ENCODE measurements at places on chromosomes 7 and 10.

DNA sequence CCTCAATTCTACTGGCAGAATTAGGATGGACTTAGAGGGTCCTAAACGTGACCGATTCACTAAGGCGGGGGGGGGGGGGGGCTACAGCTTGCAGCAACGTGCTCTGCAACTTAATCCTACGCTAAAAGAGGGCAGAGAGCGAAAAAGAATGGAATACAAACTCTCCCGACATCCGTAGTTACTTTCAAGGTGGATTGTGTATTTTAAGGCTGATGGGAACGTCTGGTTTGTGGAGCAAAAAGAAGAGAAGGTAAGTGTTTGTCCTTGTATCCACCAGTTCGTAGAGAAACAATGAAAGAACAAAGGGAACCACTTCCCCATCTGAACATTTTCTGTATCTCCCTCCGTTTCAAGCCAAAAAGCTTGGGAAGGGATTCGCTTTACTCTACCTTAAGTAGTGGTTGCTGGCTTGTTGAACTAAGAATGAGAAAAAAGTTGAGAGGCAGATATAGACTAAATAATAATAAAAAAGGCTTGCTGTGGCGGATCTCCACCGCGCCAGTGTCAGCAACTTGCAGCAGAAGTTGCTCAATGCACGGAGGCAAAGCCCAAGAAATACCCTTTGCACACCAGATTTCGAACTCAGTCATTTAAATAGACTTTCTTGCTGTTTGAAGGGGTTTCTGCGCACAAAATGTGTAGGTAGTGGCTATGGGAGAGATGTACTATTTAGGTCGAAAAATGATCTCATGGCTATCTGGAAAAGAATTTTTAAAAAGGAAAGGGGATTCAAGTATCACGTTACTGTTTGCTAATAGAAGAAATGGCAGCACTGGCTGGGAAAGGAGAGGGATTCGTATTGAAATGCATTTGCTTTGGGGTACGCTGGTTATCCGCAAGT, 736 bp downstream of the SKIDA1 start:
- DNase-seq: no peak

DNA sequence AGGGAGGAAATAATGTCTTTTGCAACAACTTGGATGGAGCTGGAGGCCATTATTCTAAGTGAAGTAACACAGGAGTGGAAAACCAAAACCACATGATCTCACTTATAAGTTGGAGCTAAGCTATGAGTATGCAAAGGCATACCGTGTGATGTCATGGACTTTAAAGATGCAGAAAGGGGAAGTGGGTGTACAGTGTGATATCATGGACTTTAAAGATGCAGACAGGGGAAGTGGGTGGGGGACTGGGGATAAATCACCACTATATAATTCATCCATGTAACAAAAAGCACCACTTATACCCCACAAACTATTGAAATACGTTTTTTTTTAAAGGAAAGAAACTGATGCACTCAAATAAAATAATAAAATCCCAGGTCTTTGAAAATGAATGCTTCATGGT, 29.5 kb downstream of the LYZL2 start:
- DNase-seq: no peak

DNA sequence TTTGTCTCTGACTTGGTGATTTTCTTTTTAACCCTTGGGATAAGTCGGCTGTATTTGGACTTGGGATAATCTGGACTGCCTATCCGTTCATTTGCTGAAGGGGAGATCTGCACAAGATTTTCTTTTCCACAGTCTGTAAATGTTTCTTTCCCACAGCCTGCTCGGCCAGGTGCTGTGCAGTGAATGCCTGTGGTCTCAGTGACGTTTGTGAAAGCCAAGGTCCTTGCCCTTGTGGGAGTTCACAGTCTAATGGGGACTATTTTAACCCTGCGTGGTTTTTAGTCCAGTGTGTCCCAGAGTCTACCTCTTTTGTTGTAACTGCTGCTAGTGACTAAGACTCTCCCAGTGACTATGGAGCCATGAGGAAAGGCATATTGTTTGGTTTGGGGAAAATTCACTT, 8.9 kb downstream of the PNLIP start:
- DNase-seq: no peak

GRCh38 chr7:131488361-131488760, 68.1 kb downstream of the PODXL start:
- no peak for DNase-seq

DNA sequence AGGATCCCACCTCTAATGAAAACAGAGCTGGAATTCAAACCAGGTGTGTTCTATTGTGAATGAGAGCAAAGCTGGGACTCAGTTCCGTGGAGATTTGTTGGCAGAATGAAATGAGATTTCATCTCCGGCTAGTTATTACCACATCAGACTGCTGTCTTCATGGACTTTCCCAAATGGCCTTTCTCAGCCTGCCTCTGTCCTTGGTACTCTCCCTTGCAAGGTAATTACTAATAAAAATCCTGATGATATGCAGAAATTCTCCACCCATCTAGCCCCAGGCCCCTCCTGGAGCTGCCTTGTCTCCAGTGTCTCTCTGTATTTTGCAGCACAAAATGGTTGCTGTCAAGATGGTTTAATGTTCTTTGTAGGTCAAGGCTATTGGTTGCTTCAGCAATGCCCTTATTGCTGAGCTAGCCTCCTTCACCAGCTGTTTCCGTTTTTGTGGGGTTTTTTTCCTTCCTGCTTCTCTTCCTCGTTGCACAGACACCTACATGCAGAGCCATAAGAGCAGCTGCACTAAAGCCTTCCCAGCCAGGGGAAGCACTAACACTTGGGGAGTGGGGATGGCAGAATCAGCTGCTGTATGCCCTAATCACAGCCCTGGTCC, 185.0 kb upstream of the GHITM start:
- no peak for DNase-seq

- no peak for DNase-seq
Observed at GRCh38 chr7:117319181-117319580, 3.7 kb downstream of the WNT2 start.

DNA sequence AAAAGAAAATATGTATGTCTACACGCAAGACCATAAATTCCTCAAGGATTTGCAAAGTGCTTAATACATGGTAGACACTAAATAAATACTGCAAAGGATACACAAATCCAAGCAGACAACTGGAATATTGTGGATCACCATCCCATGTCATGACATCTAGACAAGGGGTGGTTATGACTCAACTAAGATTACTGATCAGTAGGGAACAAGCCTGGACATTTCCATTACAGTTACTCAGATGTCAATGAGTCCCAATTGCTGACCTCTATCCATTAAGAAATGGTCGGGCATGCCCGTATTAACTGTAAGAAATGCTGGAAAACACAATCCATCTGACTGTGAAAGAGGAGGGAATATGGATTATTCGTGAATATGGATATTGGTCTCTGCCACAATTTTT, 27.6 kb upstream of the RUFY2 start:
- DNase-seq: no peak

- no peak for DNase-seq
Observed at GRCh38 chr7:79822620-79823240, 311.9 kb upstream of the GNAI1 start.

GRCh38 chr10:91287912-91288311, 67.4 kb downstream of the PCGF5 start:
- DNase-seq: no peak

DNA sequence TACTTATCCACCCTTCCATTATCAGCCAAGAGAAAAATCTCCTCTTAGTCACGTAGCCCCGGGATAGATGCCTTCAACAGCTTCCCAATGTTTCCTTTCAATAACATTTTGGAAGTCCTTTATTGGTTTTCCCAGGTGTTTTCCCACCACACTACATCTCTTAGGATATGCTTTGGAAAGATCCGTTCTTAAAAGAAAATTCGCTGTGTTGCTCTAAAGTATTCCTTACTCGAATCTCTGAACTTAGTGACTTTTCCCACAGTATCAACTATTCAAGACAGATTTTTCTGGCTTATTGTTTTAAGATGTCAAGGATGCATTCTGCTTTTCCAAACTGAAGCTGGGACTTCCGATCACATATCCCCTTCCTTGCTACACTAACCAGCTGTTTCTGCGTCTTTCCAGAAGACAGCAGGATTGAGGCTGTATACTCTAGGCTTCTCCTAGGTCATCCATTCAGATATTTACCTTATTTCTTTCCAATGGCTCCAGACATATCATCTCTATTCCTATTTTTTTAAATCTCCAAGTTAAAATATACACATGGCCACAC, 36.5 kb upstream of the SVIL start:
- DNase-seq: no peak

DNA sequence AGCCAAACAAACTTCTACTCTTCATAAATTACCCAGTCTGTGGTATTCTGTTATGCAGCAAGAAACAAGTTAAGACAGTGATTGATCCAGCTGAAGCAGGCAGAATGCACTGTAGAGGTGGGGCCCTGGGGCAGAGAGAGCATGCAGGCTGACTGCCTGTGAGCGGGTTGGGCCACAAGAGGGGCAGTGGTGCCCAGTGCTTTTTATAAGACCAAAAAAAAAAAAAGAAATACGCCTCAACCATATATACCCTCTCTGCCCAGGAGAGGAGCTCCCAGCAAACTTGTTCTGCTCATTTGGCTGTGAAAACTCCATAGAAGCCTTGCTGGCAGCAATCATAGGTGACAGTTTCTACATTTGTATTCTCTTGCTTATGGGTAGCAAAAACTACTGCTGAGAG, 104.7 kb downstream of the SORBS1 start:
- no peak for DNase-seq

- no peak for DNase-seq
Observed at GRCh38 chr7:113217314-113217713, 99.0 kb upstream of the SMIM30 start.

GRCh38 chr10:23630376-23630775, 191.5 kb downstream of the OTUD1 start:
- no peak for DNase-seq

GRCh38 chr7:70529914-70530585, 601.9 kb upstream of the GALNT17 start:
- no peak for DNase-seq

DNA sequence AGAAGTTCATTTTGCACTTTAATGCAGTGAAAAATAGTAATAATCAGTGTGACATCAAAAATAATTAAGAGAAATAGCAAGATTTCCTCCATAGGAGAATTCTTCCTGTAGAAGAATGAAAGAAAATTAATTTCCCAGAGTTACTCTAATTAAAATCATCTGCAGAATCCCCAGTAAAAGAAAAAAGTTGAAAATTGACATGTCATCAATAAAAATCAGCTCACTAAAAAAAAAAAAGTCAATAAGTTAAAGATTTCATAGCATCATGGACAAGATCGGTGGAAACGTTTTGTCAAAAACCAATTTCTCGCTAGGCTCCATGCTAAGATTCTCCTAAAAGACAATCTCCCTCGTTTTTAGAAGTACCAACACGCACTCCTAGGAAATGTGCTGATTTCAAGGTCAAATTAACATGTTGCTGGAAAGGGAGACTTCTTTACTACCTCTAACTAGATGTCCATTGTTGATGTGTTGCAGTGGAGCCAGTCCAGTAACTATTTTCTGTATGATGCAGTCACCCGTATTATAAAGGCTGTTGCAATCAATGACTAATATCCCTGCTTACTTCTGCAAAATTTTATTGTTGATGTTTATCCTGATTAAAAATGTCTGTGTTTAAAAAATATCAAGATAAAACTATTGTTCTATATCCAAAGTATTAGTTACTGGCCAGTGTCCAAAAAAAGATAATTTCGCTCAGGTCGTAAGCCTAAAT, 591.9 kb upstream of the MGMT start:
- DNase-seq: no peak

DNA sequence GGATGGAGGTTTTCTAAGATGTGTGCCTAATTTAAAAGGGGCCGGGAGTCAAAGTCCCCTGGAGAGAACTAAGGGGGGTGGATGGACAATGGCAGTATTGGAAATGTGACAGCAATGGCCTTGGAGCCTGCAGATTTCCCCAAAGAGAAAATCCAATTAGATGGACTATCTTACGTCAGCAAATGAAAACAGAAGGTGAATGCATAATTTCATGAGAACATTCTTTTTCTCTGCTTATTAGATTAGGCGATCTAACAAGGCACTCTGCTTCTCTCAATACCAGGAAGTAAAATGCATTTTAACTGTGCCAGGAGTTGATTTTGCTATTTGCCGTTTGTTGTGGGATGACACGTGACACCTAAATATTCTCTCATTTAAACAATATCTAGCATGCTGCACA, 226.6 kb downstream of the ADAM12 start:
- DNase-seq: no peak

DNA sequence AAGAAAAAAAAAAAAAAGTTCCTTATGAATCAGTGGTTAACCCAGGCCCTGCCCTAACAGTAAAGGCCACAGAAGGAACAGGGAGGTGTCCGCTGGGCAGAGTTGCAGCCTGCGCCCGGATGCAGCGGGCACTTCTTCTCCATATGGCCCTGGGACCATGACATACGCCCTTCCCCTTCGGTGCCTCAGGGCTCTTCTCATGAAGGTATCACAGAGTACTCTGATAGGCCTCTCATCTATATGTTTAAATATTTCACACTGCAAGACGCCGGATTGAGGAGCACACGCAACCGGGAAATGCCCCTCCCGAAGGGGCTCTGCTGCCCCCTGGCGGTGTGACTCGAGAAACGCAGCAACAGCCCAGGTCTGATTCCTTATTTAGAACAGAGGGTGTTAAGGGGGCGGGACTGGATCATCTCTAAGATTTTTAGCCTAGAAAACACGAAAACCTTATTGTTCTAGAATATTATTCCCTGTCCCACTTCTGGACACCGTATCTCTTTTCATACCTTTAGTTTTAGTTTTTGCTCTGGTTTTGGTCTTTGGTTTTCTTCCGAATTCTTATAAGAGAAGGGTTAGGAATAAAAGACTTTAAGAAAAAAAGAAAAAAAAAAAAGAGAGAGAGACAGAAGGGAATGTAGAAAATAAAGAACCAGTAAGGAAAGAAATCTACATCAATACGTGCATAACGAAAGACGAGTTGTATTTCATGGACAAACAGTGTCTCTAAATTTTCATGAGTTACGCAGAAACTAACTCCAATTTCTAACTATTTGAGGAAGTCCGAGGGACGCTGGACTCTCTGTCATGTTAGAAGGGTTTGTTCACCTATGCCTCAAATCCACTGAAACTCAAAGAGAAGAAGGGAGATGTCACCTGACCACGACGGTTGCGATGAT, 12.0 kb downstream of the DAGLB start:
- peak; percentile 91 for DNase-seq

GRCh38 chr7:134016223-134016941, 110.8 kb upstream of the LRGUK start:
- DNase-seq: peak; percentile 9

DNA sequence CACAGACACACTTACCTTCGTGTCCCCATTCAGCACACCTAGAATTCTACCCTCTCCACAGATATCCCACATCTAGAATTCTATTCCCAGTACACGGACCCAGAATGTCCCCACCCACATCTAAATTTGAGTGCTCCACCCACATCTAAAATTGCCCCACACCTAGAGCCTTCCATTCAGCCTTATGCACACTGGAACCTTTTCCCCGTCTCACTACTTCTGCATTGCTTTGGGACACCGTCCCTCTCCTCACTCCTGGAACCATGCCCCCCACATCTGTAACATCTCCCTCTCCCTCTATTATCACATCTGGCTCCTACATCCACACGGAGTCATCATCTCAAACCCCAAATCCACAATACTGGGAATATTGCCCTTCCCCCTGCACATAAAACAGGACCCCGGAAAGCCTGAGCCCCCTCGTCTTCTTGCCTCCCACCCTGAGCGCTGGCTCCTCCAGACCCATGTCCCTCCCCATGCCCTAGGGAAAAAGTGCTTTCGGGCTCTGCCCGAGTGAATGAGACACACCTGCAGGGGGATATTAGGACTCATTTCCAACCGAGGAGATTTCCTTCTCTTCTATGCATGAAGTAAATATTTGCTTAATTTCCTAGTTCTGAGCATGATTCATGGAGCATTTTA, 125.8 kb upstream of the UNC5B start:
- DNase-seq: no peak

Measured in GM20000 (cell line).